ENCODE measurements at places on chromosomes 3 and 15.

DNA sequence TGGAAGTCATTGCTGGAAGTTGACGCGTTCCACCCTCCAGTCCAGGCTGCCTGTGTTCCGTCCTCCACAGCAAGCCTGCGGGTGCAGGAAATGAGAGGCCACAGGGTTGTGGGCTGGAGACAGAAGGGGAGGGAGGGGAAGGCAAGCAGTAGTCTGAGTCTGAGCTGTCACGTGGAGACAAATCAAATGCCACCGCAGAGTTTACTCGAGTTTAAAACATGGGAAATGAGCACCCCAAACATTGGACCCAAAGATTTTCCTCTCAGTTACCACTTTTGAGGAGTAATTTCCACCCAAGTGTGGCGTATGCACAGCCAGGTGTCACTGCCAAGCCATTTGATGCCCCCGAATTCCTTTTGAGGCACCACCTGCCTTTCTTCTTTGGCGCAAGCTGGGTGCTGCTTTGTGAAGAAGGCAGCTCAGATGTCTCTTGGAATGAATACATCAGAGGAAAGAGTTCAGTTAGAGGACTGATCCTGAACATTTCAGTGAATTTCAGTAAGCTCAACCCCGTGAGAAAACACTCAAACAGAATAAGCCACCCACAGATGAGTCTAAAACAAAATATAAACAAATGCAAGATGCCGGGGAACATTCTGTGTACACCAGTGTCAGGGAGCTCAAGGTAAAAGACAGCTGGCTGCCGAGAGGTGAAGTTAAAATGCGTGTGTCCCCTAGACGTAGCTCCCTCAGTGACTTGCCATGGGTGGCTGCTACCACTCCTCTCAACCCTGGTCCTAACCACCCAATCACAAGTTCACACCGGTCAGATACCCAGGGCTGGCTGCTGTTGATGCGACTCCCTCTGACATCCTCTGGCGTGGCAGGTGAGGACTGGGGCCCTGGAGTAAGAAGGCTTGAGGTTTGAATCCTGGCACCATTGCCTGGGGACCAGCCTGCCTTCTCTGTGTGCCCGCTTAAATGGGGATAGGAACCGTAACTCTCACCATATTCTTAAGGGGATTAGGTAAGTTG lies 203.8 kb downstream of the UACA start:
- DNase-seq = peak; percentile 64

- no peak for DNase-seq
Observed at GRCh38 chr15:89787944-89788343, 11.8 kb downstream of the MESP2 start.

DNA sequence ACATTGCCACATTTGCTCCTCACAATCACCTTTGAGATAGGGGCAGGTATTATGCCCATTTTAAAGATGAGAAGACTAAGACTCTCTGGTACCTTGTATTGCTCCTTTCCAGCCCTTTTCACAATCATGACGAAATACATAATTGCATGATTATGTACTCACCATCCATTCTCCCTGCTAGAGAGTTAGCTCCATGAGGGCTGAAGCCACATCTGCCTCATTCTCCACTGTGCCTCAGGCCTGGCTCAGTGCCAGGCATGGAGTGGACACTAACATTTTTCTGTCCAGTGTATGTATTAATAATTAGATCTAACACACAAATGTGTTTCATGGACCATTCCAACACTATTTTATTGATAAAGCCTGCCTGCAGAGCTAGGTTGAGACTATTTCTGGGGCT lies 191.4 kb downstream of the MINAR1 start:
- DNase-seq = no peak

- DNase-seq = no peak
Observed at GRCh38 chr15:71116942-71117341, 1.7 kb downstream of the THSD4 start.

DNA sequence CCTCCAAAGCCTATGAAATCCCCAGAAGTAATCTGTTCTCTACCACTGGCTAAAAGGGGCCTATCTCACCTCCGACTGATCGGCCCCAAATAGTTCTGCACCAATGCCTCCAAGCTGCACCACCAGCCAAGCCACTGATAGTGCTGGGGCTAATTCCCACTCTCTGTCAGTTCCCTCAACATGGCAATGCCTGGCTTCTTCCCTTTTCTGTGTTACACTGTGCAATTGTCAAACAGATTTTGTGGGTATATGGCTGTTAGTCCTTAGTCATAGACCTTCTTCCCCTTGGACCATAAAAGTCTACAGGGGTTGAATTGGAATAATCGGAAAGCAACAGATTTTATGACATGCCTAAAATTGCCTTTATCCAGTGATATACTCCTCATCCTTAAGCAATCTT lies 9.3 kb upstream of the UBE2E2 start:
- no peak for DNase-seq

- peak; percentile 14 for DNase-seq
Observed at GRCh38 chr15:55526559-55527036, 18.6 kb upstream of the DNAAF4 start.

DNA sequence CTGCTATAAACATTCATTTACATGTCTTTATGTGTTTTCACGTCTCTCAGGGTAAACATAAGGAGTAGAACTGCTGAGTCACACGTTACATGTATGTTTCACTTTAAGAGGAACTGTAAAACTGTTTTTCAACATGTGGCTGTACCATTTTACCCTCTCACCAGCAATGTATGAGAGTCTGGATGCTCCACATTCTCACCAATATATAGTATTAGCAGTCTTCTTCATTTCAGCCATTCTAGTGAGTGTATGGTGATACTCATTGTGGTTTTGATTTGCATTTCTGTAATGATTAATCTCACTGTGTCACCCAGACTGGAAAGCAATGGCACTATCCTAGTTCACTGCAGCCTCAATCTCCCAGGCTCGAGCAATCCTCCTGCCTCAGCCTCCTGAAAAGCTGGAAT lies 37.1 kb downstream of the PHC3 start:
- DNase-seq = no peak

- DNase-seq = no peak
Observed at GRCh38 chr15:94294556-94294955, 63.2 kb downstream of the MCTP2 start.

GRCh38 chr3:185489462-185489861 lies 9.4 kb downstream of the TMEM41A start:
- DNase-seq = no peak

GRCh38 chr15:39034816-39035215 lies 470.2 kb upstream of the RASGRP1 start:
- no peak for DNase-seq

GRCh38 chr3:57980416-57980815 lies 27.8 kb upstream of the FLNB start:
- DNase-seq = no peak

- DNase-seq = no peak
Observed at GRCh38 chr3:3212781-3213440, 33.4 kb upstream of the CRBN start.

DNA sequence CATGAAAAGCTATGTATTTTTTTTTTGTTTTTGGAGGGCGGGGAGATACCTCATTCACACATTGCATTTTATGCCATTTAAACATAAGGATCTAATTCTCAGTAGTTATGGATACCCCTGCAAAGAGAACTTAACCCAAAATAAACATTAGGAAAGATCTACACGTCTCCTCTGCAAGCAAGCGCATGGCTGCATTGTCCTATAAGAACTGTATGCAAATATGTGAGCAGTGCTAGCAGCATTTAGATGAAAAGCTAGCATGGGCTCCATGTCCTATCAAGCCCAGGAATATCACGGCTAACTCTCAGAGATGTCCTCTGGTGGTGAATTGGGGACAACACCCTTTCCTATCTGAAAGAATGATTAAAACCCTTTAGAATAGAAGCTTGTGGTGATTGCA lies 292.8 kb downstream of the MEX3B start:
- DNase-seq = no peak

GRCh38 chr15:75982468-75982867 lies 29.8 kb downstream of the NRG4 start:
- DNase-seq = no peak

- DNase-seq = no peak
Observed at GRCh38 chr3:55165704-55166405, 238.0 kb upstream of the LRTM1 start.

All from CD4-positive, alpha-beta T cell treated with Interleukin-1 beta for 1 hour (primary cell).